ENCODE measurements at places on chromosomes 6 and 20.

GRCh38 chr6:107957909-107958688 lies at the start of gene SEC63:
Gene SEC63, minus strand, starts transcription at chr6:107958208. Its CDS starts 199 bp downstream, at chr6:107958009.
- peak; percentile 97 for DNase-seq

- DNase-seq, result no peak
Measured at GRCh38 chr6:85662251-85662650, 19.6 kb upstream of the SYNCRIP start.

DNA sequence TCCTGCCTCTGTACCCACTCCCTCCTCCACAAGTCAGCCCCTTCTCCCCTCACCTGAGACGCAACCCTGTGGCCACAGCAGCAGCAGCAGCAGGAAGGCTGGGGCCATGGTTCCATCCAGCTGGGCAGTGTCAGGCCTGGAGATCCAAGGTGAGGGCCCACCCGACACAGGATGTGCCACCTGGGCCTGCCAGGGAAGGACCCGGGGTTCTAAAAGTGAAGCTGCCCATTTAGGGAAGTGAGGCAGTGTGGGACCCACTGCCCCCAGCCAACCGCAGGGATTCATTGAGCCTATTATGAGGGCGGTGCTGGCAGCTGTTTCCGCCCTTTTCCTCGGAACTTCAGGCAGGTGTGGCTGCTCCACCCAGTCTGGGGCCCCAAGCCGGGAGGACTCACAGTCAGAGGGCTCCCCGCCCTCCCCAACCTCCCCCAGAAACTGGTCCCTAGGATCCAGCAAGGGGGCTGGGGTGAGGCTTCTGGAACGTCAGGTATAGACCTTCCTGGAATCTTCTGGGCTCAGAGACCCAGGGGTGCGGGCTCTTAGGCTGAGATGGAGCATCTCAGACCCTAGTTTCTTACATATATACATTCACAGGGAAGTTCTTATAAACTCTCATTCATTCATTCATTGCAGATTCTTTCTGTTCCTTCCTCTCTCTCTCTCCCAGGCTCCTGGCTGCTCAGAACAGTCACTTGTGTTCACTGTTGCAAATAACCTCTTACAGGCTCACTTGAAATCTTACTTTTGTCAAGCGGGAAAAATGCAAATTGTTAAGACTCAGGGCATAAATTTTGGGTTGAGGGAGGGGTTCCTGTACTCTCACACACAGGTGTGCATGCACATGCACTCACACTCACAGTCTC lies at the start of gene TREML2:
TREML2 (minus strand) TSS at position 249 of the 863 bp plus-strand sequence; CDS start at position 108, 141 bp downstream.
- DNase-seq, result no peak

DNA sequence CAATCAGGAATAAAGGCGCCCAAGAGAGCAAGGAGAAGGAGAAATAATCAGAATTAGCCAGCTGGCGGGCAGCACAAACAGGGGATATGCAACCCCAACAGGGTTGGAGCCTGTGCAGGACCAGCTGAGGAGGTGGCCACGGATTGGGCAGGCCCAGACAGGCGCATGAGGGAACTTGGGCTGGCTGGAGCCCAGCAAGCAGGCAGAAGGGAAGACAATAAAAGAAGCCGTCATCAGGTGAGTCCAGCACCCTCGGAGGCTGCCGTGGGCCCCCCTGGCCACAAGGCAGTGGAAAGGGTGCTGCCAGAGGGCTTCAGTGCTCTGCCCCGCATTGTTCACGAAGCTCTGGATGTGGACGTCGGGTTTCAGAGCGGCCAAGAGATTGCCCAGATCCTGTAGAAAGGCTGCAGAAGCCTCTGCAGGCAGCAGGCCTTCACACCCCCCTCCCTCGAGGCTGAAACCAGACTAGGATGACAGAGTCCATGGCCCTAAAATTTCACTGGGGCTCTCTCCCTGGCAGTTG lies 28.4 kb upstream of the MAFB start:
- no peak for DNase-seq

DNA sequence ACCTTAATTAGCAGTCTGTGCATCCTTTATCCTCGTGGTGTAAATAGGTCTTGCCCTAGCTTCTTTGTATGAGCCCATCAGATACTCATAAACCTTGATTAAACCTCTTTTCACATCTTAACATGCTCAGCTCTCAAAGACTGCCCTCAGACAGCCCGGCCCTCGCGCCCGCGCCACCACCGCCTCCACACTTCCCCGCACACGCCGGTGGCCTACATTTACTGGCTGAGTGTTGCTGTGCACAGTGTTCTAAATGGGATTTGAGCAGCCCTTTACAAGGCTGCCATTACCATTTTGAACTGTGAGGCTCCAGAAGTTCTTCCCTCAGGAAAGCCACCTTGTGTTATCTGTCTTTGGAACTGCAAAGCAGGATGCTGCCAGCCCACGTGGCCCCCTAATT lies 63.0 kb upstream of the INSM1 start:
- DNase-seq, result no peak
